ENCODE measurements at places on chromosomes 7 and 10.

DNA sequence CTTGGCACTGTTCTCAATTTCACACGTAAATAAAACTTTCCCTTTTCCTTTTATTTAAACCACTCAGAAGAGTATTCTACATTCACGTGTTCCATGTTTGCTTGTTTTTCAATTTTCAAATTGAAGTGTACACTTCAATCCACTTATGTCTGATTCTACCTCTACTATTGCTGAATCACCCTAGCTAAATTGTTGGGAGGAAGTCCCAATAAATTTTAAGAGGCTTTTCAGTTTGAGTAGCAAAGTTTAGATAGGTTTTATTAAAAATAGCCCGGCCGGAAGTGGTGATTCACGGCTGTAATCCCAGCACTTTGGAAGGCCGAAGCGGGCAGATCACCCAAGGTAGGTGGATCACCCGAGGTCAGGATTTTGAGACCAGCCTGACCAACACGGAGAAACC is 1414.7 kb upstream of the CELF2 start:
- DNase-seq, result peak; percentile 14

- no peak for DNase-seq
Measured at GRCh38 chr7:121187222-121187621, 141.6 kb upstream of the WNT16 start.

GRCh38 chr10:129390147-129390546 is 76.9 kb upstream of the MGMT start:
- no peak for DNase-seq

DNA sequence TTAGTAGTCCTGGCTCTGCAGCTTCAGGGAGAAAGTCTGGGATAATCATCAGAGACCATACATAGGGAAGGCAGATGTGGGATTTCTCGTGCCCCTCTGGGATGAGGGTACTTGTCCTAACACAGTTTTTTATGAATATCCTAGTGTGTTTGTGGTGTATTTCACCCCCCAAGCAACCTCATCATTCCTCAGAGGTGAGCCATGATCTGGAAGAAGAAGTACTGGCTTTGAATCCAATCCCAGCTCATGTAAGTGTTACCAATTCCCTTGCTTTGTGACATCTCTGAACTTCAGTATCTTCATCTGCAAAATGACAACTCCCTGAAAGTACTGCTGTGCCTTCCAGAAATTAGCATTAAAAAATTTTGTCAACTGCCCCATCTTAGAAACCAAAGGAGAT is 347.5 kb upstream of the ZMIZ1 start:
- DNase-seq, result no peak

DNA sequence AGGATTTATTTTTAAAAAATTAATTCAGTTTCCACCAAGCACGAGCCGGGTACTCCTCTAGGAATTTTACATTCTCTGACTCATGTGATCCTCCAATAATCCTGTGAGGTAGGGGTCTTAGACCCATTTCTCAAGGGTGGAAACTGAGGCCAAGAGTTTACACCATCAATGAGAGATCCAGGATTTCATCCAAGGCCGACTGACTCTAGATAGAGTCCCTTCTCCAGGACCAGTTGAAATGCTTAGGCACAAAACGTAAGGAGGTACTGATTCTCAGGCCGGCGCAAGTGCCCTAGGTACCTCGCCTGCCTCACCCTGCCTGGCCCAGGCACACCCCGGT is 95.7 kb upstream of the DUSP5 start:
- no peak for DNase-seq

DNA sequence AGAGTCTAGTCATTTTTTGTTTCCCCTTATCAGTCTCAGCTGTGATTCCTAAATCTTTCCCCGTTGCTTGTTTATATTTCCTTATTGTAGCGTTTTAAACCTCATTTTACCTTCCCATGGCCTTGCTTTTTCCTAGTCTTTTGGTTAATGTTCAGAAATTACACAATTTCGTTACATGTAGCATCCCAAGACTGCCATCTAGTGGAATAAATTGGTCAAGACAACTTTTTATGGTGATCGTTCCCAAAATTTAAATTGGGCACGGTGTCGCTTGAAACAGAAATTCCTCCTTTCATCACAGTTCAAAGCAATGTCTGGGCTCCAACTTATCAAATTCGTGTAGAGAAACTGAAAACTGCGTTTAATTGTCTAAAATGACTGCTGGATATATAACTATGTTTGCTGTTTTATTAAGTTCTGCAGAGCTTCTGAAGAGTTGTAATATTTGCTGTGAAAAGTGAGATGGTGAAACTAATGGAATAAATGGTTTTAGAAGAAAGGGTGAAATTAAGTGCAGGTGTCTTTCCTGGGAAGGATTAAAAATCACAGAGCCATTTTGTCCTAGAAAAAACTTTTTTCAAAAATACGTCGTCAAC is 370.2 kb downstream of the PHF14 start:
- peak; percentile 51 for DNase-seq

DNA sequence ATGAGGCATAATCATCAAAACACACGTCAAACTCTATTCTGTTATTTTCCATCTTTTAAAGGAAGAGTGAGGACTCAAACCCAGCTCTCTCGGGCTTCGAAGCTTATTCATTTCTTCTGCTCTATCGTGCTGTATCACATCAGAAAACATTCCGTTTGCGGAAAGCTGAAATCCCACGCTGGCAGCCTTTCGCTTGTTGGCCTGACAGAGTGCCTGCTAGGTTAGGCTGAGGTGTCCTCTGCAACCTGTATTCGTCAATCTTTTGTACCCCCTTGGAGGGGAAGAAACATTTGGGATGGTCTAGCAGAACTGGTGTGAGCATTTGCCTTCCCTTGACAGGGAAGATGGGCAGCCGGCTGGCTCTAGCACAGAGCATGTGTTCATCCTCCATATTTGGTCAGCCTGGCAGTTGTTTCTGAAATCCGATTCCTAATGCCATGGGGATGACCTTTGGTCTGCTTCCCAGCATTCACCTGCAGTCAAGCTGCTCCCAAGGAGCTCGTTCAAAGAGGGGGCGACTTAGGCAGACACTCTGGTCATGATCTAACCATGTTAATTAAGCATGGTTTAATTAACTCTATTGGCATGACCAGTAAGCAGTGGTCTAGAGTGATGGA is 55.2 kb downstream of the TACC2 start:
- no peak for DNase-seq

DNA sequence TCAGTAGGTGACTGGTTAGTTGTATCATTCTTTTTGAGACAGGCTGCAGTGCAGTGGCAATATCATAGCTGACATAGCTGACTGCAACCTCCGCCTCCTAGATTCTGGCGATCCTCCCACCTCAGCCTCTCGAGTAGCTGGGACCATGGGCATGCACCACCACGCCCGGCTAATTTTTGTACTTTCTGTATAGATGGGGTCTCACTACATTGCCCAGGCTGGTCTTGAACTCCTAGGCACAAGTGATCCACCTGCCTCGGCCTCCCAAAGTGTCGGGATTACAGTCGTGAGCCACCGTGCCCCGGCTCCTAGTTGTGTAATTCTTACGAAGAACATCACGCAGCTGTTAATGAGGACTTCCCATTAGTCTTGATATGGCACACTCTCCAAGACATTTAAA is 123.4 kb upstream of the VKORC1L1 start:
- no peak for DNase-seq

DNA sequence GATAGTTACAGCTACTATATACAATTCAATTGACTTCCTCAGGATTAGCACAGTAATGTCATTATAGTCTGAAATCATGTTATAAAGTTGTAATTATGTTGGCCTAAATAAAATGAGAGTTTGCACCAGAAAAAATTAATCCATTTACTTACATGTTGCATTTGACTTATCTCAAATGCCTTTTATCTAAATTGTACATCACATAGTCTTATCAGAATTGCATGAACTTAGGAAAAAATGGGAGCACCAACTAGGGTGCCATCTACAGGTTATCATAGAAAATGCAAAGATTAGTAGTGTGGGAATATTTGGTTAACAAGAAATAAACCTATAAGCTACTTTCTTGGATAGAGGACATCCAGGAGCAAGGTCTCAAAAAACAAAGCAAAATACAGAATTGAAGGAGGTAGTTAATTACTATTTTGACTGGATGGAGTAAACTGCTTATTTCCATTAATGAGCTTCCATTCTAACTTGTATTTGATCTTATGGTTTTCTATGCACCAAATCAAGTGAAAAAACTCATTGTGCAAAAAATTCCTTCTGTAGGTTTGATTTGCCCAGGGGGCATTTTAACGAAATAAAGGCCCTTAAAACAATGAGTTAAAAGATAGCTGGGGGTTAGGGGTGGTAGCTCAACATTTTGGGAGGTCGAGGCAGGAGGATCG is 60.0 kb upstream of the ORC5 start:
- peak; percentile 34 for DNase-seq

- no peak for DNase-seq
Measured at GRCh38 chr7:70935311-70935710, 196.6 kb upstream of the GALNT17 start.

GRCh38 chr7:34723866-34724490 is 66.0 kb downstream of the NPSR1 start:
- DNase-seq, result no peak

- no peak for DNase-seq
Measured at GRCh38 chr10:132521466-132522102, 16.0 kb upstream of the INPP5A start.

GRCh38 chr10:64071218-64071617 is 550.0 kb downstream of the REEP3 start:
- DNase-seq, result no peak

GRCh38 chr10:111410740-111411139 is 333.9 kb downstream of the ADRA2A start:
- DNase-seq, result no peak

DNA sequence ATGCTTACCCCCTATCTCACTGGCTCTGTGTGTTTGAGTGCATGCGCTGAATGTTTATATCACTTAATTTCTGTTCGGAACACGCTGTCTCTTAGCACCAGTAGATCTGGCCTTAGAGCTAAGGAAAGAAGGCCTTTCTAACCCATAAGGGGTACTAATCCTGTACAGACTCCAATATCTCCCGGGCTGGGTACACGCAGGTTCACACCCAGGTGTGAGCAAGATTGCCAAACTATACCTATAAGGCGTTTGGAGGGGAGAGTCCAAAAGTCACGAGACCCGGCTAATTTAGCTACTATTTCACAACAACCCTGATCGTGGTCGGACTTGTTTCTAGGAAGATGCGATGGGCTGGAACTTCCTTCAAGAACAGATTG is 727 bp upstream of the PDSS1 start:
- no peak for DNase-seq

GRCh38 chr10:63431962-63432797 is 33.6 kb downstream of the JMJD1C start:
- peak; percentile 21 for DNase-seq

Data from A172 (cell line).